ENCODE measurements at places on chromosomes 1 and 21.

DNA sequence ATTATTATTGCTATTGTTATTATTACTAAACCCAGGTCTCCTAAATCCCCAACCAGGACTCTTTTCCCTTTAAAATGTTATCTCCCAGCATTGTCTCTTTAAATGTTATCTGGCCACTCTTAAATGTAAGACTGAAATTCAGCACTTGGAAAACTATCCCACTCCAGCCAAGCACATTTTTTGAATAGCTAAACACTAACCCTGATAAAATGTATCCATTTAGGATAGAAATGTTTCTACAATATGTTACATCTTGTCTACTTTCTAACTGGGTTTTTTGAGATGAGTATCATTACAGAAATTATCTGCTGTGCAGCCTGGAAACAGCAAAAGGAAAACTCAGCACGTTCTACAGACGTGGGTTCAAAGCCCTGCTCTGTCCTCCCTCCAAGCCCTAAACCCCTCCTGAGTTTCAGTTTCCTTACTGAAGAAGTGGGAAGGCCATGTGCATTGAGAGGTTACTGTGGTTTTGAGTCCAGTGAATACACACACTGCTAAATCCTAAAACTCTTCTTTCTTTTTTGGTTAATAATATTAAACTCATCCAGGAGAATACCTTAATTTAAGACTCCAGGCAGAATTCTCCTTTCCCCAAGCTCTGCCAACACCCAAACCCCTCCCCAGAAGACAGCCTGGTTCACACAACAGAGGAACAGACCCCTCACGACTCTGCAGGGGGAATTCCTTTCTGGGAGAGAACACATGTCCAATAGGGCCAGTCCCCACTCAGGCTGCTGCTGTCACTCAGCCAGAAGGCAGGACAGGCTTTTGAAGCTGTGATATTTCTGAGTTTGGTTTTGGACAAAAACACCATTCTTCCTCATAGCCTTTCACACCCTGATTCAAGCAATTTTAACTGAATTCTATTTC, 41.9 kb downstream of the HIVEP3 start:
- no peak for DNase-seq

DNA sequence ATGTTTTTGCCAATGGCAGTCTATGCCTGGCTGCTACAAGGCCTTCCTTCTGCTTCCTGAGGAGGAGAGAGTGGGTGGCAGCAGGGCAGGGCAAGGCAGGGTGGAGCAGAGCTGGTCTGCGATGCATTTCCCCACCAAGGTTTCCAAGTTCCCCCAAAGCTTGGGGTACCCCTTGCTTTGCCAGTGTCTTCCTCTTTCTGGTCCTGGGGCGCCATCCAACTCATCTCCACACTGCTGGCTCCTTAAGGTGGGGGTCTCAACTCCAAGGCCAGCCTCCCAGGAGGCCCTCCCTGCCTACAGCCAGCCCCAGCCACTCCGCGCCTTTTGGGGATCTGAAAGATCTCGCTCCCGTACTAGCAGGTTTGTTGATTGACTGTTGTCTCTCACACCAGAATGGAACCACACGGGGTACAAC, 3.9 kb upstream of the SKI start:
- DNase-seq: no peak

DNA sequence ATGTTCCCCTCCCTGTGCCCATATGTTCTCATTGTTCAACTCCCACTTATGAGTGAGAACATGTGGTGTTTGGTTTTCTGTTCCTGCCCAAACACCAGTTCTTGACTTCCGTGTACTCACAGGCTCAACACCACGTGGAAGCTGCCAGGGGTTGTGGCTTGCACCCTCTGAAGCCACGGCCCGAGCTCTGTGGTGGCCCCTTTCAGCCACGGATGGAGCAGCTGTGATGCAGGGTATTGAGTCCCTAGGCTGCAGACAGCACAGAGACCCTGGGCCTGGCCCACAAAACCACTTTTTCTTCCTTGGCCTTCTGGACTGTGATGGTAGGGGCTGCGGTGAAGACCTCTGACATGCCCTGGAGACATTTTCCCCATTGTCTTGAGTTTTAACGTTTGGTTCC, 111.6 kb downstream of the SYT14 start:
- no peak for DNase-seq

- no peak for DNase-seq
These were observed 604.5 kb downstream of the PLPP3 start for GRCh38 chr1:55974714-55975441.

DNA sequence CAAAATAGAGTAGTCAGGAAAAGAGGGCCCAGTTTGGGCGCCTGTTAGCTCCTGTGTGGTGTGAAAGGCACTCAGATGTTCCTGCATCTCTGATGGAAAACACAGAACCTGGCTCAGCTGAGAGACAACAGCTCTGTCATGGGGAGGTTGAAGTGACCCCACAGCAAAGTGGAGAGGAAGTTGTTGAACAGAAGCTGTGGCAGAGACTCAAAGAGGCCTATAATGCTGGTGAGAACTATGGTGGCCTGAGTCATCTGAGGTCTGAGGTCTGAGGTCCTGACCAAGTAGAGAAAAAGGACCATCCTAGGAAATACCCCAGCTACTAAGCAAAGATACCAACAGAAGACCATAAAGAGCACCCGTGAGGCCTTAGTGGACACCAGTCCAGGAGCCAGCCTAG, 45.6 kb upstream of the JAK1 start:
- no peak for DNase-seq

DNA sequence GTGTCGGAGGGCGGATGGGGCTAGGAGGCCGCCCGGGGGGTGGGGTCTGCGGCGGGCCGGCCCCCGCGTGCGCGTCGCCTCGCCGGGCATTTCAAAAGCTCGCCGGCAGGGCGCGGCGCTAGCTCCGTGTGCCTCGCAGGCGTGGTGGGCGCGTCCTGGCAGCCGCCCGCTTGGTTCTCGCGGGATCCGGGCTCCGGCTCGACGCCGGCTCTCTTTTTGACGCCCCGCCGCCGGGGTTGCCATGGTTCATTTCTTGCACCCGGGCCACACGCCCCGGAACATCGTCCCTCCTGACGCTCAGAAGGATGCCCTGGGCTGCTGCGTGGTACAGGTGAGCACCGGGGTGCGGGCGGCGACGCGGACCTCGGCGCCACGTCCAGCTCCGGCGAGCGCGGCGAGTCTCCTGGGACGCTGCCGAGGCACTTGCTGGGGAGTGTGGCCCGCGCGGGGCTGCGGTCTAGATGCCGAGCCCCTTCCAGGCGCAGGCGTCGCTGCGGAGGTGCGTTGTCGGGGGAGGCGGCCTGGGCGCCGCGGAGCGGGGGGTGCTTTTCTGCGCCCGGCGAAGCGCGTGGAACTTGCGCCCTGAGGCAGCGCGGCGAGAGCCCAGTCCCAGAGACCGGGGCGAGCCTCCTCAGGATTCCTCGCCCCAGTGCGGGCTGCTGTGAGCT, at the start of gene ZYG11A:
Gene ZYG11A (plus strand): TSS at position 118 of the 668 bp plus-strand sequence. CDS start 124 bp downstream, at position 242.
- DNase-seq: no peak

GRCh38 chr1:228798035-228798434, 62.8 kb downstream of the RHOU start:
- no peak for DNase-seq

DNA sequence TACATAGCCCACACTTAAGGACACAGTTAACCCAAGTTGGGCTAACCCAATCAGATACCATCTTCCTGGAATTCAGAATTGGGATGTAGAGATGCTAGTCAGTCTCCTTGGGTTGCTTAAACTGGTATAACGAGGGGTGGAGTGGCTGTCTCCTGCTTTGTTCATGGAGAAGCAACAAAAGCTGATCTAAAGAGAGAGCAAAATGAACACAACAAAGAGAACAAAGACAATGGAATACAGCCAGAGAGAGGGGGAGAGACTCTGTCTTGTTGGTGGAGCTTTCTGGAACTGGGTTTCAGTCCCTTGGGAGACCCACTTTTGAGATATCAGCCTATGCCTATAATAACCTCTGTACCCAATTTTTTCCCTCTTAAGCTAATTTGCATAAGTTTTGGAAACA, 138.1 kb downstream of the ATG4C start:
- DNase-seq: no peak

DNA sequence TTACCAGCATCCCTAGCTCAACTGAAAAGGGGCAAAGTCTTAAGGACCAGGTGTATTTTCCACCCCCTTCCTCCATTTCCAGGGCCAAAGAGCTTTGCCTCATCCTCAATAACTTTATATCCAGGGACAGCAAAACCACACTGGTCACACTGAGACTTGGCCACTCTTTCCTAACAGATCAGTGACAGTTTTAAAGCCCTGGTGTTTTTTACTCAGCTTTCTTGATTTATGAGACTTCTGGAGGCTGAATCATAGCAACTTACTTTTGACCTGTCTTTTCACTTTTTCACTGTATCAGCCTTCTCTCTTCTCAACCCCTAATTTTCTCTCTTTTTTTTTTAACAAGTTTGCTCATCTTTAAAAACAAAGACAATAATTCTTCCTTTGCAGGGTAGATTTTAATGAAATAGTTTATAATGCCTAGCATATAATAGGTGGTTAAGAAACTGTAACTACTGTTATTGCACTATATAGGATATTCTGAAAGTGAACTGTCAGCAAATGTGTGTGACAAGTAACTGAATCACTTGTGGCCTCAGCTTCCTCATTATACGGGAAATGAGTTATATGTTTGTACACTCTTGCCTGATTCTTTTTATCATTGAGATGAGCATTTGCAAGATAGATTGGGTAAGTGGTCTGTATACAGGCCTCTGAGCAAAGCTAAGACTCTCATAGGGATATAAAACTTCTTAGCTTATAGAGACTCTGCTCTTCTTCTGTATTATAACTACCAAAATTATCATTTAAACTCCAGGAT, 19.7 kb upstream of the DYNLT5 start:
- no peak for DNase-seq

GRCh38 chr1:160579216-160579701, at the start of gene CD84:
TSS of gene CD84 (minus strand) at chr1:160579496. CDS start at chr1:160579437, 59 bp downstream.
- DNase-seq: no peak

DNA sequence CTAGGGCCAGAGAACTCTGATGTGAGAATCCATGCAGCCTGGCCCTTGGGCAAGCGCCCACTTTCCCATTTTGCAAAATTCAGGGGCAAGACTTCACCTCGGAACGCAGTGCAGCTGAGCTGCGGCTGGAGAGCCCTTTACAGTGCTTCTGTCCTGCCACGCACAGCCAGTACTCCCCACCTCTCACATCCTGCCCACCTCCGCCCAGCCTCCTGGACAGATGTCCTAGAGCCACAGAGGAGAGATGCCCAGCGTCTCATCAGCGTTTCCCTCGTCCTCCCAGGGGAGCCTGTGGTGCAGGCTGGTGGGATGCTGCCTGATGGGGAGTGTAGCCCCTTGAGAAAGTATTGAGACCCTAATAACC, 29.6 kb downstream of the RUNX3 start:
- no peak for DNase-seq

DNA sequence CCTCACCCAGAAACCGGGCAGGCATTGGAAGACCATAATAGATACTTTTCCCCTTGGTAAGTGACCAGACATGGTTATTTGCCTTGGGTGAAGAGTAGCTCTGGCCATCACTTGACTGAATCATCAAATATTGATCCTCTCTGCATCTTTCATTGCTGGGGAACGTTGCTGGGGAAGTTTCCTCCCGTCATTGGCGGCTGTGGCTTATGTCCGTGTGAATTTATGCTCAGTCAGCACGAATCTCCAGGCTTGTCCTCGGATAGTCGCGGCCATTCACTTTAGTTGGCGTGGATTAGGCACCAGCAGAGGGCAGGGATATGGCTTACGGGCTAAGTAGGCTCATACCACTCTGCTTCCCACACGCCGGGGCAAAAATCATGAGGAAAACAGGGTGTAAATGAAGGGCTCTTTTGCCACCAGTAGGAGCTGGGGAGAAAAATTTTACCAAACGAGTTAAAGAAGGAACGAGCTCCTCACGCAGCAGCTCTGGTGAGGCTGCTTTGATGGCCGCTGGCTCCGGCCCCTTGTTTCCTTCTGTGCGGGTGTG, 473.4 kb downstream of the CAMTA1 start:
- no peak for DNase-seq

GRCh38 chr21:34545079-34545884, 33.3 kb upstream of the KCNE1 start:
- peak; percentile 81 for DNase-seq

- no peak for DNase-seq
These were observed 78.7 kb downstream of the DDR2 start for GRCh38 chr1:162710780-162711465.

DNA sequence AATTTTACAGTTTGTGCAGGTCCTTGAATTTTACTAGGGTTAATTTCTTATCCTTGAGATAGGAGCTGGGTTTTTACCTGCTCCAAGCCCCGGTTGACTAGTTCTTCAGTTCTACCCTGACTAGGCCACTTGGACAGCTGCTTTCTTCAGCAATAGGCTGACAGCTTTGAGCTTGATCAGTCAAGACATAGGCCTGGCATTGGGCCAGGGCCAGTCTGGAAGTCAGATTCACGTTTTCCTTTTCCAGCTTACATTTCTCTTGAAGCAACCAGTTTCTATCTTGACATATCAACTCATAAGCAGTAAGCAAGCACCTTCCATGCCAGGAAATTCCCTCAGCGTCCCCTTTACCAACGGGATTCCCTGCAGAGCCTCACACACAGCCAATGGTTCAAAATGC, 63.7 kb upstream of the AJAP1 start:
- no peak for DNase-seq

DNA sequence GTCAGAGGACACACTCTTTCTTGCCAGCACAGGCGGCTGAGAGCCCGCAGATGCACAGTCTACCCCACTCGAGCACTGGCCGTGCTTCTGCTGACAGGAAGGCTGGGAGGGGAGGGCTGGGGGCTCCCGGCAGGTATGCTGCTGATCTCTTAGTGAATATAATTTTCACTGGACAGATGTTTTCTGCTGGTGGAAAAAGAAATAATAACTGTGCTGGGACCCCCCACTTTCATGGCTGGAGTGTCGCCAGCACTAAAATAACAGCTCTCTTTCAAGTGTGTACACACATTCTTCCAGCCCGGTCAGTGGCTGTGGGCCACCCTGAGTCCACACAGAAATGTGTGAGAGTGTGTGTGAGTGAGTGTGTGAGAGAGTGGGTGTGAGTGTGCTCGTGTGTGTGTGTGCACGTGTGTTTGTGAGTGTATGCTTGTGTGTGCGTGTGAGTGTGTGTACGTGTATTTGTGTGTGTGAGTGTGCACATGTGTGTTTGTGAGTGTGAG, 167.7 kb upstream of the USP24 start:
- no peak for DNase-seq

DNA sequence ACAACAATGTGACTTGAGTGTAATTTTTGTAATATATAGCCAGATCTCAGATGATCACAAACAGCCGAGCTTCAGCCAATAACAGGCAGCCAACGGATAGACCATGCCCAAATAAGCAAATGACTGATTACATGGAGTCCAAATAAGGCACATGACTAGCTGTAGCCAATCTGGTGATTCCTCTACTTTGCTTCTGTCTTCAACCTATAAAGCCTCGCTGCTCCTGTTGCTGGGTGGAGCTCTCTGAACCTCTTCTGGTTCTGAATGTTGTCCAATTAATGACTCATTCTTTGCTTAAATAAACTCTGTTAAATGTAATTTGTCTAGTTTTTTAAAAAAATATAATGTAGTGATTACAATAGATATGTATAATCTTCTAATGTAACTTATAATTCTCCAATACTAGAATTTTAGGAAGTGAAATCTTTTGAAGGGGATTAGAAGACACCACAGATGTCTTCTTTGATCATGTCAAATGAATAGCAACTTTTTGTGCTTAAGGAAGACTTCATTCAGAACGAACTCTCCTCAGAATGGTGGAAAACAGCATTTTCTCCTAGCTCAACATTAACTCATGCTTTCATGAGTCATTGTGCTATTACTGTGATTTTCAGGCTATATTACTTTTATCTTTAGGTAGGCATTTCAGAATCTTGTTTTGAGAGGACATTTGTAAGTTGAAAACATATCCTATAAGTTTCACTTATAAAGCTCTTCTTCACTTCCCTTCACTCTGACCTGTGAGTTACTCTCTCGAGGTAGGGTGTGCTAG, 857.8 kb upstream of the B3GALT2 start:
- DNase-seq: no peak

GRCh38 chr1:240255922-240256321, 164.2 kb downstream of the FMN2 start:
- DNase-seq: no peak
